LHCN-M2 (cell line): ENCODE measurements at places on chromosomes 12 and 14. TPM values are rescaled to one million over a fixed set of nuclear protein-coding genes. Genes with fewer than 3 reads are reported as not detected.

DNA sequence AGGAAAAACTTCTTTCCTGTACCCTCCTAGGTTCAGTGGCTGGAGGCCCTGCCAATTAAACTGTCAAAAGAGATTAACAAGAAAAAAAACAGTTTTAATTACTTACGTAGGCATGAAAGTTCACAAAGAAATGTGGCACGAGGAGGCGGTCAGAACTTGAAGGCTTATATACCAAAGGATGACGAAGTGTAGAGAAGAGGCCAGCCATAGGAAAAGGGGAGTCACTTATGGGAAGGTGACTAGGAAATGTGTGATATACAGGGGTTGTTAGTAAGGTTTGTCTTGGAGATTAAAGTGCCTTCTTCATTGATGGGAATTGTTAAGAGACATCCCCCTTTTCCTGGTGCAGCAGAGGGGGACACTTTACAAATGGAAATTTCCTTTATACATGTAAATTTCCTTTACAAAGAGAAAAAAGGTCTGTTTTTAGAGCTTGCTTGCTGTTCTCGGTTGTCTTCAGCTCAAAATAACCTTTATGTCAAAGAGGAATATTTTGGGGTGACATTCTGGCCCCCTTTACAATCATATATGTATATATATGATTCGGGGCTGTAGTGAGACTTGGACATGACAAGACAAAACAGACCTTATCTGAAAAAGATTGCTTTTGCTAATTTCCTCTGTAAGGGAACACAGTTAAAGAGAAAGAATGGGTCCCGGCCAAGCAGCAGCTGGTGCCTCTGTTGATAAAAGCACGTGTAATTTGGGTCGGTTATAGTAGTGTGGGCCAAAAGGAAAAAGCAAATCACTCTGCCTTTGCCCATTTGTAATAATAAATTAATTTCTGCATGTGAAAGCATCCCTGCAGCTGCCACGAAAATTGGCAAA, 38.6 kb downstream of the SYNE2 start:
- no peak for DNase-seq

The FAM186B gene
- 0.19 and 0.40 TPM in 2 replicates for total RNA-seq

- DNase-seq: no peak
These were observed 21.7 kb upstream of the PPM1A start for GRCh38 chr14:60227291-60227690.

The APOF gene
- not detected in 2 replicates for total RNA-seq

- DNase-seq: no peak
These were observed 4.6 kb upstream of the LDHB start for GRCh38 chr12:21662122-21662792.

DNA sequence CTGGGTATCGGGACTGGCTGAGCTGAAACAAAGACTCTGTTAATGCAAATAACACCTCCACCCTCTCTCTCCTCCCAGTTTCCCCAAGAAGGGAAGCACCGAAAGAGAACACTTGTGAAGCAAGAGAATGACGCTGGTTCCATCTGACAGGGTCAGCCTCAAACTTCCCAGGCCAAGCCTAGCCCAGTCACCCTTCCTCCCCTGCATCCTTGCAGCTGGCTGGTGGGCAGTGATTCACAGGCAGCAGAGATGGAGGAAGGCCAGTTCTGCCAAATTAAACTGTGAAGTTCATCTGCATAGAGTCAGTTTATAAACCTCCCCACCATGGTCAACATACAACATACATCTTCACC, 2.8 kb downstream of the LRRC74A start:
- peak; percentile 76 for DNase-seq

- no peak for DNase-seq
These were observed 146.4 kb downstream of the PHETA1 start for GRCh38 chr12:111222523-111222922.

The DDX23 gene
- total RNA-seq: 91.0 and 98.6 TPM in 2 replicates

The ABCD2 gene
- total RNA-seq: 0.06 and 0.40 TPM in 2 replicates
